Right lung (tissue), 10 donors: ENCODE measurements at places on chromosomes 3 and 15. TPM values are rescaled to one million over a fixed set of nuclear protein-coding genes. Genes with fewer than 3 reads are reported as not detected.

DNA sequence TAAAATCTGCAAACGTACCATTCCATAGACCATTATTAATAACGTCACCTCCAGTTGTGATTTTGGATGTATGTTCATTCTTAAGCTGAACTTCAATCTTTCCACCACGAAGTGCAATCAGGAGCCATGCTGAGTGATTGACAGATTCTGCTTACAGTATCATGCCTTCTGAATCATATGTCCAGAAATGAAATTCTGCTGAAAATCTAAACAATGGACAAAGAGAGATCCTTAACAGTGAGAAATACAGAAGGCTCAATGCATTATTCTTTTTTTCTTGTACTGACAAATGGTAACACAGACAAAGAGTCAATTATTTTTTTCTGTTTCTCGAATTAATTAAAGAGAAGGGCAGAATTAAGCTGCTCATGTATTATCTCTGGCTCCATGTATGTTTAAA is 1114.5 kb downstream of the EPHA3 start:
- no peak for DNase-seq

GRCh38 chr3:173876476-173876875 is 478.9 kb downstream of the NLGN1 start:
- no peak for DNase-seq

- DNase-seq = no peak
Observed at GRCh38 chr3:105354429-105354828, 12.3 kb upstream of the ALCAM start.

GRCh38 chr3:11878837-11879236 is 32.2 kb upstream of the TAMM41 start:
- DNase-seq = no peak

- DNase-seq = no peak
Observed at GRCh38 chr3:127011270-127011992, 28.5 kb downstream of the PLXNA1 start.

GRCh38 chr3:188584958-188585689 is 431.2 kb downstream of the LPP start:
- no peak for DNase-seq

DNA sequence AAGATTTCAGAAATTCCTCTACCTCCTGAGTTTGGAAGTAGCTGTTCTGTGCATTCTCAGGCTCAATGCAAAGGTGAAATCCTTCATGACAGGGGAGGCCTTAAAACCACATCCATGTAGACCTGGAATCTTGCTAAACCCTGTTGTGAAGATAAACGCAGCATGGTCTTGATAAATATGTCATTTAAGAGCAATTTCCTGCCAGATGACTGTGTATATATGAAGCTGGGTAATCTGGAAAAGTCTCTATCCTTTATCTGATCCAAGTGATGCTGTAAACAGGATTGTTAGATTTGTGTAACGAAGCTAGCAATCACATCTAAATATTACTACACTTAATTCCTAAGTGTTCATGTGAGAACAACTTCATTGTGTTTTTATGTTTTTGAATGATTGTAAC is 9.1 kb downstream of the MCTP2 start:
- no peak for DNase-seq

GRCh38 chr3:190721330-190721729 is 141.2 kb downstream of the GMNC start:
- DNase-seq = no peak

DNA sequence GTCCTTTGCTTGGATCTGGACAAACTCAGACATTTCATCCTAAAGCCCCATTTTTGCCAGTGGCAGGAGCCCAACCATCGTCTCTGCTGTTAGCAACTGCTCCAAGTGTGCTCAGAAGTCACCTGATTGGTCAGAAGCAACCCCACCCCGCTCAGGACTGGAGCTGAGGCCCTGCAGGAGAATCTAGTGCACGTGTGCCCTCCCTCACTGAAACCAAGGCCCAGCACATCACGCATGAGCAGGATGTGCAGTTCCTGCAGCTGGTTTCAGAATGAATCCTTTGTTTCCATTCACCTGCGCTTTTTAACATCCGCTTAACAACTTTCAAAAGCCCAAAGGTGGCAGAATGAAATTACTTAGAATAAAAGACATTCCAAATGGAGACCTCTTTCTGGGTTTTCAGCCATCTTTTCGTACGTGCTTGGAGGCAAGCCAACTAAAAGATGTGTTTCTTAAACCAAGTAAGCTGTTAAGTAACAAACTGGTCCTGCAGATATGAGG is 81.2 kb downstream of the SRGAP3 start:
- DNase-seq = peak; percentile 57

- DNase-seq = no peak
Observed at GRCh38 chr3:159739969-159740368, 248.7 kb upstream of the IL12A start.

Gene SYNPR
- 0.13 TPM for polyA plus RNA-seq

Gene PROS1
- polyA plus RNA-seq = 26.6 TPM

Gene CAMK2N2
- polyA plus RNA-seq = 0.29 TPM

Gene LMAN1L
- polyA plus RNA-seq = not detected

Gene STRIT1
- polyA plus RNA-seq = 1.6 TPM

Gene AADACL2
- polyA plus RNA-seq = not detected

Gene HRG
- polyA plus RNA-seq = 0.09 TPM

Gene CACNA2D2
- 11.3 TPM for polyA plus RNA-seq
